ENCODE measurements at places on chromosomes 12 and 14. TPM values are rescaled to one million over a fixed set of nuclear protein-coding genes. Genes with fewer than 3 reads are reported as not detected.

The RPS29 gene
- total RNA-seq, result 308 TPM

DNA sequence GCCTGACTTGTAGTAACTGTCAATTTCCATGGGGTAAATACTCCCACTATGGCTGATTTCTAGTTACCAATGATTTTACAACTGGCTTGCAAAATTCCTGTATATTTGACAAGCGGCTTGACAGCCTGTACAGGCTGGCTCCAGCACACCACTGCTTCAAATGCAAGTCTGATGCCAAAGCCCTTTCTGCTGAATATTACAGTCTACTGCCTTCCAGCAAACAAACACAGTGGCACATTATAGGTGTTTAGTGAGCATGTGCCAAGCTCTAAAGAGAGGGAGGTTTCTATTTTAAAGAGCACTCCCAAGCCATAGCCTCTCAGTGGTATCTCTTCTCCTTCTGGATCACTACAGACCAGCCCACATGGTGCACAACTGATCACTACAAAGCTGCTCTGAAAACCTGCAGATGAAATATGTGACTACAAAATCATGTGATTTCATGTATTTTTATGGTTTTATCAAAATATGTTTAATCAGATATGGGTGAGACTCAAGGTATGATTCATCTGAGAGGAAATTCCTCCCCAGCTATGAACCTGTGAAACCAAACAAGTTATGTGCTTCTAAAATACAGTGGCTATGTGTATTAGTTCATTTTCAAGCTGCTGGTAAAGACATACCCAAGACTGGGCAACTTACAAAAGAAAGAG lies 101.5 kb downstream of the RPAP3 start:
- no peak overlapping the region for H3K4me3 ChIP-seq
- no peak overlapping the region for H3K27ac ChIP-seq
- H3K27me3 ChIP-seq, result no peaks in the 10 kb centered on the region

- H3K4me3 ChIP-seq, result no peak overlapping the region
- no peak for DNase-seq
- H3K27me3 ChIP-seq, result no peaks in the 10 kb centered on the region
- no peaks in the 10 kb centered on the region for H3K4me1 ChIP-seq
Observed at GRCh38 chr14:90778571-90779255, 37.5 kb downstream of the TTC7B start.

The NANOG gene
- 0.37 TPM for total RNA-seq

GRCh38 chr14:101363261-101363555 lies 198.1 kb upstream of the DIO3 start:
- no peaks in the 10 kb centered on the region for H3K27me3 ChIP-seq
- no peak overlapping the region for H3K4me3 ChIP-seq
- DNase-seq, result no peak
- H3K4me1 ChIP-seq, result peaks cover 21% of the 10 kb centered on the region
- no peaks in the 10 kb centered on the region for H3K36me3 ChIP-seq

DNA sequence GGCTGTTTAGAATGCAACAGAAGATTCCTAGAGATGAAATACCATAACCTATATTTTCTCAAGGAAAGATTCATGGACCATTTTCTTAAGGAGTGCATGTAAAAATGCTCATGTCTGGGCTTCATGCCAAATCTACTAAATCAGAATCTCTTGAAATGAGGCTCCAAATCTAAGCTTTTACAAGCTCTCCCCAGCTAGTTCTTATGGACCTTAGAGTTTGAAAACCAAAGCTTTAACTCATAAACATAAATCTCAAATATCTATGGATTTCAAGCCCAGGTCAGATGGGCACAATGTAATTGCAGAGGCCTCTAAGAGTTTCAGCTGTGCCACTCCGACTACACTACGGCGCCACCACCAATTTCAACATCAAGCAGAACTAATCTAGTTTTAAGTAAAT lies 117.3 kb upstream of the CAND1 start:
- H3K4me3 ChIP-seq, result no peak overlapping the region
- no peaks in the 10 kb centered on the region for H3K27me3 ChIP-seq
- H3K27ac ChIP-seq, result no peak overlapping the region
- H3K4me1 ChIP-seq, result no peaks in the 10 kb centered on the region
- no peaks in the 10 kb centered on the region for H3K36me3 ChIP-seq

- no peaks in the 10 kb centered on the region for H3K36me3 ChIP-seq
- H3K4me1 ChIP-seq, result peaks cover 53% of the 10 kb centered on the region
Observed at GRCh38 chr14:61438036-61438435, 116.7 kb downstream of the PRKCH start.

DNA sequence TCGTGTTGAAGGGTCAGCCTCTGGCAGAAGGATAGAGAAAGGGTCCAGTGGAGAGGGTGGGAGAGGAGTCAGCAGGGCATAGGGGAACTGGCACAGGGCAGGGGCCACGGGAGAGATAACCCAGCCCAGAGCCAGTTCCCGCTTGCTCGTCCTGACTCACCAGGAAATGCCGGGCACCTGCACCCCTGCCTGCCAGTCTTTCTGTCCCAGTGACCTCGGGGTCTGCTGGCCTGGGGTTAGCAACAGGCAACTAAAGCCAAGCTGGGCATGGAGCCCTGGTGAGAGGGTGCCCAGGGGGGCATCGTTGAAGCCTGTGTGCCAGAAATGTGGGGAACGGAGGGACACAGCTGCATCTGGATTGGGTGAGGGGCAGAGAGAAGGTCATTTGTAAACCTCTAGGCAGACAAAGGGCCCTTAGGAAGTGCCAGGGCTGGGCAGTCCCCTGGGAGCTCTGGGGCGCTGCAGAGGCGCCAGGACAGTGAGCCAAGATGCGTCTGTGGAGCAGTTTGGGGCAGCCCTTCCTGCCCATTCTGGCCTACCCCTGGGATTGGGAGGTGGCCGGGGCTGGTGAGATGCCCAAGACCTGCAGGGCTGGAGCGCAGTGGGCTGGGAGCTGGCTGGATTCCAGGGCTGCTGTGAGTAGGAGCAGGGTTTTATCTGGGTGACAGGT lies 5.5 kb downstream of the TNFAIP2 start:
- H3K27ac ChIP-seq, result no peak overlapping the region
- no peaks in the 10 kb centered on the region for H3K27me3 ChIP-seq
- DNase-seq, result no peak
- peaks cover 68% of the 10 kb centered on the region for H3K4me1 ChIP-seq

GRCh38 chr14:76115010-76115422 lies 36.7 kb upstream of the GPATCH2L start:
- no peaks in the 10 kb centered on the region for H3K36me3 ChIP-seq
- no peak for DNase-seq
- H3K4me1 ChIP-seq, result no peaks in the 10 kb centered on the region
- no peak overlapping the region for H3K4me3 ChIP-seq
- no peaks in the 10 kb centered on the region for H3K27me3 ChIP-seq

The KRT77 gene
- total RNA-seq, result not detected

GRCh38 chr12:4285070-4285469 lies 11.5 kb downstream of the CCND2 start:
- no peak overlapping the region for H3K4me3 ChIP-seq
- peaks cover 75% of the 10 kb centered on the region for H3K36me3 ChIP-seq
- H3K4me1 ChIP-seq, result peaks cover 18% of the 10 kb centered on the region

The FAM186B gene
- total RNA-seq, result 0.61 TPM

The CRACR2A gene
- 6.9 TPM for total RNA-seq

GRCh38 chr14:95507174-95507573 lies 9.3 kb downstream of the SYNE3 start:
- peak; percentile 73 for DNase-seq
- no peaks in the 10 kb centered on the region for H3K27me3 ChIP-seq
- no peaks in the 10 kb centered on the region for H3K36me3 ChIP-seq
- peaks cover 29% of the 10 kb centered on the region for H3K4me1 ChIP-seq

GRCh38 chr14:34488528-34488927 lies 26.5 kb upstream of the SPTSSA start:
- no peak for DNase-seq
- no peaks in the 10 kb centered on the region for H3K27me3 ChIP-seq
- no peaks in the 10 kb centered on the region for H3K36me3 ChIP-seq
- H3K27ac ChIP-seq, result no peak overlapping the region

The PMEL gene
- total RNA-seq, result 1.4 TPM

- no peaks in the 10 kb centered on the region for H3K27me3 ChIP-seq
- peak overlapping the region; percentile 99 for H3K27ac ChIP-seq
- H3K36me3 ChIP-seq, result peaks cover 31% of the 10 kb centered on the region
Observed at GRCh38 chr12:53053218-53054111, 3.6 kb downstream of the TNS2 start.

GRCh38 chr14:104467641-104468040 lies 111.9 kb upstream of the C14orf180 start:
- no peaks in the 10 kb centered on the region for H3K4me1 ChIP-seq
- H3K27me3 ChIP-seq, result no peaks in the 10 kb centered on the region
- H3K27ac ChIP-seq, result no peak overlapping the region
- no peak for DNase-seq
- no peaks in the 10 kb centered on the region for H3K36me3 ChIP-seq

- no peak overlapping the region for H3K27ac ChIP-seq
- no peak for DNase-seq
- H3K36me3 ChIP-seq, result no peaks in the 10 kb centered on the region
- H3K27me3 ChIP-seq, result no peaks in the 10 kb centered on the region
- H3K4me1 ChIP-seq, result peaks cover 14% of the 10 kb centered on the region
Observed at GRCh38 chr12:92206011-92206410, 60.4 kb upstream of the BTG1 start.

DNA sequence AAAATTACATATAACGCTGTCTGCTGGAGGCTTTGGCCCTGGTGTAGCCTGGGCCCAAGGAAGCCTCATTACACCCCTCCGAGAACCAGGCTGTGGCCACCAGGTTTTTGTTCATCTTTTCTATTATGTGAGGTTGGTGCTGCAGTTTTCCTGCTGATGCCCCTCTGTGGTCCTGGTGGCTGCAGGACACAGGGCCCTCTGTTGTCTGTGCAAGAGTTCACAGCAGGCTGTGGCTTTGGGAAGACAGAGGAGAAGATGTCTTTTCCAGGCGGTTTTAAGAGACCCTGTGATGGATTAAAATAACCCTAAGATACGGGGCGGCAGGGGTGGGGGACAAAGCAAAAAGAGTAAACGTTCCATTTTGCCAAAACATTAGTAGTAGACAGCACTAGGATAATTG lies 121.5 kb downstream of the ADGRD1 start:
- H3K36me3 ChIP-seq, result peaks cover 10% of the 10 kb centered on the region
- H3K27me3 ChIP-seq, result no peaks in the 10 kb centered on the region
- no peaks in the 10 kb centered on the region for H3K4me1 ChIP-seq
- no peak overlapping the region for H3K4me3 ChIP-seq

GRCh38 chr14:54809767-54810166 lies 92.9 kb downstream of the GCH1 start:
- no peak overlapping the region for H3K27ac ChIP-seq
- no peak overlapping the region for H3K4me3 ChIP-seq
- DNase-seq, result no peak
- H3K27me3 ChIP-seq, result no peaks in the 10 kb centered on the region
- H3K4me1 ChIP-seq, result no peaks in the 10 kb centered on the region
- no peaks in the 10 kb centered on the region for H3K36me3 ChIP-seq

- no peaks in the 10 kb centered on the region for H3K36me3 ChIP-seq
- H3K27me3 ChIP-seq, result no peaks in the 10 kb centered on the region
- H3K4me3 ChIP-seq, result no peak overlapping the region
- H3K27ac ChIP-seq, result no peak overlapping the region
Observed at GRCh38 chr14:25011095-25011494, 38.9 kb downstream of the STXBP6 start.

The PIK3C2G gene
- total RNA-seq, result 0.33 TPM

GRCh38 chr12:24360907-24361306 lies 411.4 kb upstream of the SOX5 start:
- no peaks in the 10 kb centered on the region for H3K36me3 ChIP-seq
- no peak for DNase-seq
- no peak overlapping the region for H3K27ac ChIP-seq
- H3K4me3 ChIP-seq, result no peak overlapping the region

DNA sequence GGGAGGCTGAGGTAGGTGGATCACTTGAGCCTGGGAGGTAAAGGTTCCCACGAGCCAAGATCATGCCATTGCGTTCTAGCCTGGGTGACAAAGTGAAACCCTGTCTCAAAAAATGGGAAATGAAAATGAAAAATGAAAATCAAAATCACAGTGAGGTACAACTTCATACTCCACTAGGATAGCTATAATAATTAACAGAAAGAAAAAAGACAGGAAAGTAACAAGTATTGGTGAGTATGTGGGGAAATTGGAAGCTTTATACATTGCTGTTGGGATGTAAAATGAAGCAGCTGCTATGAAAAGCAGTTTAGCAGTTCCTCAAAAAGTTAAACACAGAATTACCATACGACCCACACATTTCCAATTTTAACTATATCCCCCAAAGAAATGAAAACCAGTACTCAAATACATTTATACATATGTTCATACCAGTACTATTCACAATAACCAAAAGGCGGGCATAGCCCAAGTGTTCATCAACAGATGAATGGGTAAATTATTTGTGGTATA lies 22.2 kb downstream of the SGPP1 start:
- no peak overlapping the region for H3K27ac ChIP-seq
- no peak overlapping the region for H3K4me3 ChIP-seq
- no peaks in the 10 kb centered on the region for H3K36me3 ChIP-seq
- no peaks in the 10 kb centered on the region for H3K27me3 ChIP-seq

The RNASE1 gene
- total RNA-seq, result 1,558 TPM

The CLIP1 gene
- 140 TPM for total RNA-seq

GRCh38 chr12:93121729-93122488 lies 192.8 kb upstream of the EEA1 start:
- no peaks in the 10 kb centered on the region for H3K36me3 ChIP-seq
- no peaks in the 10 kb centered on the region for H3K27me3 ChIP-seq
- peak overlapping the region; percentile 45 for H3K27ac ChIP-seq
- no peak for DNase-seq
- peaks cover 7% of the 10 kb centered on the region for H3K4me1 ChIP-seq

DNA sequence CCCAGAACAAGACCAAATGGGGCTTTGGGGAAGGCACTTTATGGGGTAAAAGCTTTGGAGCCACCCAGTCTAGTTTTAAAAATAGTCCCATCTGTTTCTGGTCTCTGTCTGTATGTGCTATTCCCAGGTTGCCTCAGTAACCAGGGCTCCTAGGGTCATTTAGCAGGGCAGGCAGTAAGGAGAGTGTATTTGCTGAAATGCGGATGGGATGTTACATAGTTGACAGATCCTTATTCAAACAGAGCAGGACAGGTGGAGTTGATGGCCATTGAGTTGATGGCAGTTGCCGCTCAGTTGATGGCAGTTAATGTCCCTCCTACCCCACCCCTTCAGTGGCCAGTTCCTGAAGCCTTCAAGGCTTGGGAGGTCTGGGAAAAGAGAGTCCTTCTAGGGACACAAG lies 4.6 kb downstream of the ZC3H10 start:
- H3K27ac ChIP-seq, result no peak overlapping the region
- H3K36me3 ChIP-seq, result peaks cover 9% of the 10 kb centered on the region
- no peak for DNase-seq

- no peak overlapping the region for H3K4me3 ChIP-seq
- DNase-seq, result no peak
- H3K27ac ChIP-seq, result no peak overlapping the region
- no peaks in the 10 kb centered on the region for H3K4me1 ChIP-seq
- H3K27me3 ChIP-seq, result no peaks in the 10 kb centered on the region
Observed at GRCh38 chr14:96663491-96664067, 133.6 kb upstream of the VRK1 start.

The BHLHE41 gene
- 72.8 TPM for total RNA-seq

The GSC gene
- total RNA-seq, result not detected

The SLC7A8 gene
- total RNA-seq, result 58.2 TPM

The PRR4 gene
- 34.6 TPM for total RNA-seq

DNA sequence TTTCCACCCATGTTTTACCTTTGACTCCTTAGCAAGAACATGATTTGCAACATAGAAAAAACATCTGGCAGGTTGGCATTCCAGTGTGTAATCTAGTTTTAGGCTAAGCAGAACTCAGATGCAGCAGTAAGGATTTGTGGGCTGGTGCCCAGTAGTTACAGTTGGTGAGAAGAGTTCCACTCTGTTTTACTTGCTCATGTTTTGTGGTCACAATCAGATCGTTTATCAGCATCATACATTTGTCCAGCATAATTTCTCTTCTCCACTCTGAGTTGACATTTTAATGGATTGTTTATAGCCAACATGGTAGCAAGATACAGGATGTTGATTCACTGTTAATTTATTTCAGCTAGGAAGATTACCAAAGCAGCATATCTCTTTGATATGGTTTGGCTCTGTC lies 120.0 kb downstream of the PDE6H start:
- no peak overlapping the region for H3K4me3 ChIP-seq
- no peaks in the 10 kb centered on the region for H3K36me3 ChIP-seq
- no peaks in the 10 kb centered on the region for H3K4me1 ChIP-seq
- DNase-seq, result no peak

The CMA1 gene
- total RNA-seq, result 0.37 TPM

The CIROP gene
- total RNA-seq, result not detected

Data from upper lobe of left lung (tissue), 6 donors.